GM12878 (cell line): ENCODE measurements at places on chromosomes 5 and 9. TPM values are rescaled to one million over a fixed set of nuclear protein-coding genes. Genes with fewer than 3 reads are reported as not detected.
A peak's percentile ranks its signal among the peaks of the same experiment; 100 is the strongest.

GRCh38 chr9:6845880-6846279 lies 88.1 kb downstream of the KDM4C start:
- H3K4me3 ChIP-seq = no peak overlapping the region
- H3K27me3 ChIP-seq = no peaks in the 10 kb centered on the region
- no peak overlapping the region for H3K27ac ChIP-seq
- H3K4me1 ChIP-seq = no peaks in the 10 kb centered on the region
- DNase-seq = no peak

DNA sequence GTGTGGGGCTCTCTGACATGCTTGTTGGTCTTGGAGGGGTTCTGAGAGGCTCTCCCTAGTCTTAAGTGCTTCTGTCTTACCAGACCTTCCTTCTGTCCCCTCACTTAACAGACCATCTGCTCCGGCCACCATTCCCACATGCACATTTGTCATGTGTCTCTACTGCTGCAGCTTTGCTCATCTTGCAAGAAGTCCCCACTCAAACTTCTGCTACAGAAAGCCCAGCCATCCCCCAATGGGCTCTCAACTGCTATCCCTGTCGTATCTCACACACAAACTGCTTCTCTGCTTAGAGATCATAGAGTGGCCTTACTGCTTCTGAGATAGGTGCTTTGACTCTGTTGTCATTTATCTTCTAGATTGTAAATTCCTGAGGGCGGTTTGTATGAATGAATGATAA lies 69.4 kb downstream of the NUP214 start:
- H3K36me3 ChIP-seq = peaks cover 24% of the 10 kb centered on the region
- H3K27ac ChIP-seq = no peak overlapping the region
- no peak overlapping the region for H3K4me3 ChIP-seq

DNA sequence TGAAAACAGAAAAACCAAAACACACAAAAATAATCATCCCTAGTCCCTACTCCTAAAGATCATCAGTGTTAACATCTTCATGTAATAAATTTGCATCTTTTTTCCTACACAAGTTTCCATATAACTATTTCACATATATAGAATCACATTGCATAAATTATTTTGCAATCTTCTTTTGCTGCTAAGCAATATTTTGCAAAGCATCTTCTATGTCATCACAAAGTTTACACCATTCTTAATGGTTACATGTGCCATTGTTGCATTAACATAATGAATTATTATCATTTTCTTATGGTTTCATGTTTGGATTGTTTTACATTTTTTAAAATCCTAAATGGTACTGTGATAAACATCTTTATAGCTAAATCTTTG lies 17.8 kb downstream of the SH3TC2 start:
- no peaks in the 10 kb centered on the region for H3K27me3 ChIP-seq
- H3K4me1 ChIP-seq = no peaks in the 10 kb centered on the region
- no peak overlapping the region for H3K27ac ChIP-seq
- no peak overlapping the region for H3K4me3 ChIP-seq
- DNase-seq = no peak

GRCh38 chr5:58753446-58753845 lies 170.6 kb downstream of the RAB3C start:
- H3K4me3 ChIP-seq = no peak overlapping the region
- no peaks in the 10 kb centered on the region for H3K27me3 ChIP-seq
- H3K4me1 ChIP-seq = no peaks in the 10 kb centered on the region
- DNase-seq = no peak

GRCh38 chr9:125629446-125629845 lies 77.6 kb downstream of the MAPKAP1 start:
- H3K4me3 ChIP-seq = no peak overlapping the region
- peaks cover 61% of the 10 kb centered on the region for H3K4me1 ChIP-seq

DNA sequence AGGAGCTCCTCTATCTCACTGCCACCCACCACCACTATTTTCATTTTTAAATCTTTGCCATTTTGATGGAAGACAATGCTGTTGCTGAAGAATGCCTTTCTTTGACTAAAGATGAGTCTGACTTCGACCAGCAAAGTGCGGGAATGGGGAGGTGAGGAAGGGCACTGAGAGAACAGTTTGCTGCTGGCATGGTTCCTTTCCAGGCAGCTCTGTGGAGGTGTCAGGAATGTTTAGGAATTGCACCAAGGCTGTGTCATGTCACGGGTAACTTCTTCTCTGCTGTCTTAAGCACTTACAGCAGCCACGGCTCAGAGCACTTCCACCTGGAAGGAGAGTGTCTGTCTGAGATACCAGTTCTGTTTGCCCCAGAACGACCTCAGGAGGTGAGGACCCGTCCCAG lies 41.4 kb upstream of the SHB start:
- no peaks in the 10 kb centered on the region for H3K36me3 ChIP-seq
- no peaks in the 10 kb centered on the region for H3K27me3 ChIP-seq
- H3K4me1 ChIP-seq = peaks cover 10% of the 10 kb centered on the region
- DNase-seq = no peak

GRCh38 chr9:81445331-81445921 lies 243.9 kb downstream of the TLE1 start:
- no peak overlapping the region for H3K4me3 ChIP-seq
- H3K27ac ChIP-seq = no peak overlapping the region
- H3K4me1 ChIP-seq = no peaks in the 10 kb centered on the region
- no peak for DNase-seq
- no peaks in the 10 kb centered on the region for H3K27me3 ChIP-seq
- H3K36me3 ChIP-seq = no peaks in the 10 kb centered on the region

DNA sequence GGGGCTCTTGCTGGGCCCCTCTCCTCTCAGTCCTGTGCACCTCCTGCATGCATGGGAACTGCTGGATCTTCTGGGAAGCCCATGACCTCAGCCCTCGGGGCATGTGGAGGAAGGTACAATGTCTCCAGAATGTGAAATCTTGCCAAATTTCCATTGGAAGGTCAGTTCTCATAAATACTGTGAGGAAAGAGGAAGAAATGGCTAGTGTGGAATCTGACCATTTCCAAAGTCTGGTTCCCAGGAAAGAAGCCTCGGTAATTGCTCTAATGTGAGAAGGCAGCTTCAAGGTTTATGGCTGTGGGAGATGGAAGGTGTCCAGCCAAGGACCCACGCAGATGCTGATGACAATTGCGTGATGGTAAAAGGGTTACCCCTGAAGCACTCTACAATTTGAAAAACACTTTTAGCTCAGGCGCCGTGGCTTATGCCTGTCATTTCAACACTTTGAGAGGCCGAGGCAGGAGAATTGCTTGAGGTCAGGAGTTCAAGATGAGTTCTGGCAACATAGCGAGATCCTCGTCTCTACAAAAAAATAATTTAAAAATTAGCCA lies 8.1 kb upstream of the IL17B start:
- no peak overlapping the region for H3K27ac ChIP-seq
- H3K27me3 ChIP-seq = peaks cover 2% of the 10 kb centered on the region; the same call in 1 of the 2 replicates
- H3K4me3 ChIP-seq = no peak overlapping the region
- DNase-seq = no peak

GRCh38 chr5:32020946-32021345 lies 153.2 kb downstream of the GOLPH3 start:
- no peaks in the 10 kb centered on the region; the same call in 1 of the 2 replicates for H3K4me1 ChIP-seq
- H3K27me3 ChIP-seq = no peaks in the 10 kb centered on the region
- no peak overlapping the region for H3K27ac ChIP-seq

- H3K36me3 ChIP-seq = no peaks in the 10 kb centered on the region
- H3K4me1 ChIP-seq = peaks cover 12% of the 10 kb centered on the region
- no peaks in the 10 kb centered on the region for H3K27me3 ChIP-seq
Observed at GRCh38 chr5:173648308-173648866, 31.9 kb upstream of the BOD1 start.

DNA sequence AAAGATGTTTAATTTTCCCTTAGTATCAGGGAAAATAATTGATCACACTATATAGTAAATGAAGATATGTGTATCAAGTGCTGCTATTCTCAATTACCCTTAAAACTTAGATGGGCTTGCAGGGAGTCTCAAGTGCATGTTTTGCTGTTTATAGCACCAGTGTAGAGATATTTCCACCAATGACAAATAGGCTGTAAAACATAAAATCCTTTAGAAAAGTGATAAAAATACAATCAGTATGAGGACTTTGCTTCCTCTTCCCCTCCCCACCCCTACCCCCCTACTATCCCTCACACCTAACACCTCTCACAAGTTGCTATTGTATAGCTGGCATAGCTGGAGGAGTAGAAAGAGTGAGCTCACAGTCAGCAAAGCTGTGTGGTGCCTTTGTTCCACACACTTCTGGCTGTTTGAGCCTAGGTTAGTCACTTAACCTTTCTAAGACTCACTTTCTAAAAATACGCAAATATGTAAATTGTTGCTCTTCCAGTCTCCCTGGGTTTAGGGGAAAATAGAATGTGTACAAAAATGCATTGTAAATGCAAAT lies 93.1 kb downstream of the PDE4D start:
- H3K36me3 ChIP-seq = no peaks in the 10 kb centered on the region
- peaks cover 11% of the 10 kb centered on the region; the same call in 1 of the 2 replicates for H3K4me1 ChIP-seq
- DNase-seq = no peak
- no peaks in the 10 kb centered on the region for H3K27me3 ChIP-seq
- H3K27ac ChIP-seq = no peak overlapping the region
- H3K4me3 ChIP-seq = no peak overlapping the region

DNA sequence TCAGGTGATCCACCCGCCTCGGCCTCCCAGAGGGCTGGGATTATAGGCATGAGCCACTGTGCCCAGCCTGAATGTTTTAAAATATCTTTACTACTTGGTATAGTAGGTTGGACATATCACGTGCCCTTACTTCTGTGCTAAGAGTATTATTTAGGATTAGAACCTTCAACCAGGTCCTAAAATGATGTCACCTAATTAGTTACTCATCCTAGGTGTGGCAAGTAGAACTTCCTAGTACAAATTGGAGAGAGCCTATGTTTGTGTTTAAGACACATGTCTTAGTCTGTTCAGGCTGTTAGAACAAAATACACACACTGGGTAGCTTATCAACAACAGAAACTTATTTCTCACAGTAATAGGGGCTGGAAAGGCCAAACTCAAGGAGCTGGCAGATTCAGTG lies 51.5 kb downstream of the ZFAND5 start:
- no peak overlapping the region for H3K4me3 ChIP-seq
- H3K27ac ChIP-seq = no peak overlapping the region
- DNase-seq = no peak
- H3K4me1 ChIP-seq = no peaks in the 10 kb centered on the region
- no peaks in the 10 kb centered on the region for H3K36me3 ChIP-seq

DNA sequence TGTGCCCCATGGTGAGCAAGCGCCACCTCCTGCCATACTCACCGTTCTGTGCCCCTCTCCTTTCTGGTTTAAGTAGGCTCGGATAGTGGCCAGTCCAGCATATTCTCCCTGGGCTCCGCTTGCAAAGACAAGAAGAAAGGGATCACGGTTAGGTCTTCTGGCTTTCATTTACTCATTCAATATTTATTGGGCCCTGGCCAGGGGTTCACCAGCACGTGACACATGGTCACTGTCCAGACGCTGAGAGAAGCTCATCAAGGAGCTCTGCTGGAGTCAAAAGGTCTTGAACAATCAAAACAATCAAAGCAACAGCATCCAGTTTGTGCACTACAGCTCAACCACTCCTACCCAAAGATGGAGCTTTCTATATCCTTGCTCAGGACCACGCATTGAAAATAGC lies 80.2 kb downstream of the GLDC start:
- H3K36me3 ChIP-seq = peaks cover 7% of the 10 kb centered on the region
- no peak for DNase-seq
- no peak overlapping the region for H3K27ac ChIP-seq
- H3K4me3 ChIP-seq = no peak overlapping the region
- H3K4me1 ChIP-seq = no peaks in the 10 kb centered on the region

- H3K4me3 ChIP-seq = no peak overlapping the region
- no peaks in the 10 kb centered on the region for H3K4me1 ChIP-seq
- no peaks in the 10 kb centered on the region for H3K36me3 ChIP-seq
Observed at GRCh38 chr9:76932265-76932664, 26.4 kb upstream of the PRUNE2 start.

DNA sequence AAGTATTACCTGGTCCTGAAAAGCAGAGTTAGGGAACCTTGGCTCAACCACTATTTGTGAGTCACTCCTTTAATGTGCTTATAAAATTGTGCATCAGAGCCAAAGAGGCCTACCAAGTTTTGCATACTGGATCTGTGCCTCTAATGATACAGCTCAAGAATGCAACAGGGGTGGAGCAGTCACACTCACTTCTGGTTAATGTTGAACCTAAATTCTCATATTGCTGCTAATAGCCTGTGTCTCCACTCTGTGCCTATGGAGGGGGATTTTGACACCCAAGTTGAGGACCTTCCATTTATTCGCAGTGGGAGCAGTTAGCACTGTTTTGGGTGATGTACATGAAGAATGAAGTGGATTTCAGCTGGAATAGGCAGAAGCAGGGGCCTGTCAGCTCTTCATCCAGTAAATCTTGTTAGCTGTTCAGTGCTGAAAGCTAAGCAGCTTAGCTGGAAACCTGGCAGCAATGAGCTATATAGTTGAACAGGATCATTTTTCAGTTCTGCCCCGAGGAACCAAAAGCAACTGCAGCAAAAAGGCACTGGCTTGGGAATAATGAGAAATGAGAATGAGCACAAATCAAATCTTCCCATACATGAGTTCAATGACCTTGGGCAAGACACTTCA lies 9.7 kb downstream of the SH3TC2 start:
- H3K27ac ChIP-seq = no peak overlapping the region
- H3K36me3 ChIP-seq = no peaks in the 10 kb centered on the region
- H3K4me1 ChIP-seq = no peaks in the 10 kb centered on the region

DNA sequence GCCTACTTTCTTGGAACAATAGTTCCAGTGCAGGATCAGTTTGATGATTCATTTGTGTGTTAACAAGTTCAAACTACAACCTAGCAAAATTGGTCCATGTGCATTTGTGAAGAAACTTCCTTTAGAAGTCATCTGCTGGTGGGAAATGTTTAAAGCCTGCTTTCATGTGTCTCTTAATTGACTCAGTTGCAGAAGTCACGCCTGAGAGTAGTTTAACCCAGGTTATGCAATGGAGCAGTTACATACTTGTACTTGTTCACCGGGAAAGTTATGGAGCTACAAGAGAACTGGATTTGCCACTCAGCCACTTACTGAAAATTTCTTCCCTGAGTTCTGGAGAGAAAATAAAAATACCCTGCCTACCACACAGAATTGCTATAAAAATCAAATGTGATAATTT lies 1397.8 kb downstream of the PTPRD start:
- DNase-seq = no peak
- no peak overlapping the region for H3K4me3 ChIP-seq
- no peaks in the 10 kb centered on the region for H3K36me3 ChIP-seq

- no peak for DNase-seq
- H3K27me3 ChIP-seq = no peaks in the 10 kb centered on the region
- peaks cover 22% of the 10 kb centered on the region for H3K4me1 ChIP-seq
- H3K4me3 ChIP-seq = no peak overlapping the region
- H3K36me3 ChIP-seq = peaks cover 2% of the 10 kb centered on the region
- peak overlapping the region; percentile 24; the same call in 1 of the 2 replicates for H3K27ac ChIP-seq
Observed at GRCh38 chr9:135925496-135926133, 18.3 kb upstream of the CAMSAP1 start.

- H3K4me1 ChIP-seq = no peaks in the 10 kb centered on the region
- no peak for DNase-seq
- no peak overlapping the region for H3K4me3 ChIP-seq
- H3K36me3 ChIP-seq = peaks cover 29% of the 10 kb centered on the region
- no peaks in the 10 kb centered on the region for H3K27me3 ChIP-seq
Observed at GRCh38 chr9:37499297-37499696, 13.5 kb downstream of the POLR1E start.

Gene PCDHA8
- total RNA-seq = not detected in 2 replicates

Gene FRRS1L
- not detected in 2 replicates for total RNA-seq

Gene PKD2L2
- total RNA-seq = 0.36 TPM in 1 of 2 replicates, not detected in the other

Gene ZNF367
- total RNA-seq = 14.3 and 15.7 TPM in 2 replicates

Gene PCDHAC2
- not detected in 2 replicates for total RNA-seq

Gene ITGA1
- 0.26 and 0.40 TPM in 2 replicates for total RNA-seq

Gene FOXI1
- total RNA-seq = not detected in 2 replicates

Gene TMOD1
- 28.4 and 29.0 TPM in 2 replicates for total RNA-seq

Gene TTC23L
- total RNA-seq = not detected in 2 replicates

Gene GRIN1
- total RNA-seq = 0.10 and 0.35 TPM in 2 replicates
